ENCODE measurements at places on chromosomes 3 and 15. TPM values are rescaled to one million over a fixed set of nuclear protein-coding genes. Genes with fewer than 3 reads are reported as not detected.

Gene SAMMSON
- not detected for total RNA-seq

Gene NOX5
- total RNA-seq, result not detected

Gene GOLGA8S
- total RNA-seq, result 0.07 TPM

Gene SPATA12
- total RNA-seq, result not detected

Gene MNS1
- total RNA-seq, result 0.82 TPM

Gene MEX3B
- 0.61 TPM for total RNA-seq

Gene SGO1
- total RNA-seq, result 15.6 TPM

Gene TMEM41A
- 19.4 TPM for total RNA-seq

Gene DNAH12
- 0.13 TPM for total RNA-seq

Gene CCR9
- 8.3 TPM for total RNA-seq

Gene CNOT10
- 54.9 TPM for total RNA-seq

Gene LYZL4
- total RNA-seq, result not detected

DNA sequence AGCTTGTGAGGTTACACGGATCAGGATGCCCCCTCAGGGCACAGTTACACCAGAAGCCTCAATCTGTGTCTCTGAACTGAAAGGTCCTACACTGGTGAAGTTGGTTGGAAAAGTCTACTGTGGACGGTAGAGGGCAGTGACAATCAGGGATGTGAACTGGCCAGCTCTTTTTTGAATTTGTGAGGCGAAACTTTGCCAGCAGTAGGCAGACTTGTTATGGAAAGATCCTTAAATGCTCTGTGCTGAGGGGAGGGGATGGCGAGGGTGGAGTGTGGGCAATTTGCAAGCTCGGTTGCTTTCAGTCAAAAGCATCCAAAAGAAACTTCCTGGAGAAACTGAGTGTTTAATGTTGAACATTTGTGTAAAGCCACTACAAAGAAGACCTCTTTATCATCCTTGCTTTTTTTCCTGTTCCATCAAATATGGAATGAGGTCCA is 127.4 kb upstream of the ABHD17C start:
- no peak overlapping the region for H3K4me3 ChIP-seq
- H3K27me3 ChIP-seq, result peaks cover 3% of the 10 kb centered on the region
- no peaks in the 10 kb centered on the region for H3K36me3 ChIP-seq
- no peaks in the 10 kb centered on the region for H3K4me1 ChIP-seq
- no peak for DNase-seq

GRCh38 chr15:36811903-36812302 is 232.5 kb downstream of the CDIN1 start:
- no peak for DNase-seq
- no peaks in the 10 kb centered on the region for H3K4me1 ChIP-seq
- no peaks in the 10 kb centered on the region for H3K27me3 ChIP-seq
- no peaks in the 10 kb centered on the region for H3K36me3 ChIP-seq

- no peaks in the 10 kb centered on the region for H3K27me3 ChIP-seq
- no peak overlapping the region for H3K27ac ChIP-seq
- no peak overlapping the region for H3K4me3 ChIP-seq
- DNase-seq, result no peak
- H3K36me3 ChIP-seq, result no peaks in the 10 kb centered on the region
- no peaks in the 10 kb centered on the region for H3K4me1 ChIP-seq
Measured at GRCh38 chr3:144831955-144832716, 860.5 kb downstream of the DIPK2A start.

- H3K4me1 ChIP-seq, result no peaks in the 10 kb centered on the region
- no peaks in the 10 kb centered on the region for H3K36me3 ChIP-seq
- no peak overlapping the region for H3K27ac ChIP-seq
- H3K27me3 ChIP-seq, result no peaks in the 10 kb centered on the region
- no peak for DNase-seq
Measured at GRCh38 chr15:48355377-48355776, 24.1 kb downstream of the DUT start.

- H3K27ac ChIP-seq, result no peak overlapping the region
- H3K36me3 ChIP-seq, result no peaks in the 10 kb centered on the region
- DNase-seq, result no peak
- H3K27me3 ChIP-seq, result no peaks in the 10 kb centered on the region
- H3K4me1 ChIP-seq, result no peaks in the 10 kb centered on the region
- no peak overlapping the region for H3K4me3 ChIP-seq
Measured at GRCh38 chr3:73141525-73141924, 80.1 kb downstream of the EBLN2 start.

DNA sequence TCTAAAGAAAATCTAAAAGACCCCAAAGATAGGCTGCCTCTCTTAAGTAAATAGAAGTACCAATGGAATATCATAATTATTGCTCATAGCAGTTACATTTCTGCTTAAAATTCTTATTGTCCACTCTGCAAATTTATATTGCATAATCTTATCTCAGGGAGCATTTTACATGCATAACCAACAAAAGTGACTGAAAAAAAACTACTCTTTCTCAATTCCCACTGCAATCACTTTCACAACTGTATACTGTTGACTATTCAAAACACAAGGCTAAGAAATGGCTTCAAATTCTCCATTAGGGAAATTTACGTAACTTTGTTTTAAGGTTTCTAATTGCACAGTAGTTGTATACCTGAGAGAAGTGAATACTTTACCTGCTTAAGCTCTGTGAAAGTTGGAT is 56.3 kb downstream of the HMG20A start:
- DNase-seq, result no peak
- no peaks in the 10 kb centered on the region for H3K4me1 ChIP-seq
- H3K27me3 ChIP-seq, result no peaks in the 10 kb centered on the region
- no peak overlapping the region for H3K27ac ChIP-seq

DNA sequence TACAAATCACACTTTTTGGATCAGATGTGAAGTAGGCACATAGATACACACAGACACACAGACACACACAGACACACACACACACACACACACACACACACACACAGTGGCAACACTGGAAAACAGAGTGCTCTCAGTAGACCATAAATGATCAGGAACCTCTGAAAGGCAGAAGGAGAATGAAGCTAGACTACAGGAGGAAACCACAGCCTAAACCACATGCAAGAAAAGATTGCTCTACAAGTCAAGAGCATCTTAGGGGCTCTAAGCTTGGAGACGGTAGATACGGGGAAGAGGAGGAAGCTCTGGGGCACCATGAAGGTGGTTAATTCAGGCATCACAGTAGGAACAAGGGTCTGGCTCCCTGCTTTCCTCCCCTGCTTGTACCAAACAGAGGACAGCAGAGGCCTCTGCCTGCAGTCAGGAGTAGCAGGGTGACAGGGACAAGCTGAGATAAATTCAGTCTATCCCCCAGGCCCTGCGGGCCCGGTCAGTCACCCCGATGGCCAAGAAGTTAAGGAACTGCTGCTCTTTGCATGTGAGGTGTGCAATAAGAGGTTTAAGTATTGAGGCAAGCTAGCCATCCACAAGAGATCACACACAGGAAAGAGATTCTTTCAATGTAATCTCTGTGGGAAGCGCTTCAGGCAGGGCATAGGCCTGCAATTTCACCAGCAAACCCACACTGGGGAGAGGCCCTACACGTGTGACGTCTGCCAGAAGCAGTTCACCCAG is 23.5 kb upstream of the ARPIN start:
- no peak overlapping the region for H3K27ac ChIP-seq
- DNase-seq, result peak; percentile 9
- no peaks in the 10 kb centered on the region for H3K27me3 ChIP-seq
- H3K36me3 ChIP-seq, result no peaks in the 10 kb centered on the region
- H3K4me3 ChIP-seq, result no peak overlapping the region
- peaks cover 18% of the 10 kb centered on the region for H3K4me1 ChIP-seq

GRCh38 chr3:47909607-47910006 is 106.6 kb downstream of the MAP4 start:
- no peaks in the 10 kb centered on the region for H3K36me3 ChIP-seq
- H3K27me3 ChIP-seq, result no peaks in the 10 kb centered on the region
- H3K4me3 ChIP-seq, result no peak overlapping the region
- no peaks in the 10 kb centered on the region for H3K4me1 ChIP-seq
- no peak overlapping the region for H3K27ac ChIP-seq

DNA sequence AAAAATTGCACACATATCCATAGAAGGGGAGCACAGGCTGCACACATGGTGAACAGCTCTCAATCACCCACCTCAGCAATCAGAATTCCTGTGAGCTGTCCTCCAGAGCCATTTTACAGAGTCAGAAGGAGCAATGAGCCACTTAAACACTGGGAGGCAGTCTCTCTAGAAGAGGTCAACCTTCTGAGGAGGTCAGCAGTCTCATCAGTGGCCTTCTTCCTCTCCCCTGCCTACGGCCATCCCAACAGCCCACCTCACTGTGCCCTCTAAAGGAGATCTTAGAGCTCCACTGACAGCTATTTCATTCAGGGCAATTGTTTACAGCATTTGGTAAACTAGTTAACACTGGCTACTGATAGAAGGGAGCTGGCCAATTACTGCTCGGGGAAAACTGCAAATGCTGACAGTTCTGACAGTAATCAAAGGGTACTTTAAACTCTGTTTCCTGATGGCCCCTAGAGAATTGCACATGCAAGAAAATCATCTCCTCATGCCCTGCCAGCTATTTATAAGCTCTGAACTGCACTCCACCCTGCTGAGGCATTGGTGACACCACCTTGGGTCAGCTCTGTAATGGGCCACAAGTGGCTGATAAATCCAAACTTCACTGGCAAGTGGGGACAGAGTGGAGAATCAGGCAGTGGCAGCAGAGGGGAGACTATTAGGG is 42.1 kb upstream of the TSPAN3 start:
- H3K27me3 ChIP-seq, result no peaks in the 10 kb centered on the region
- no peaks in the 10 kb centered on the region for H3K36me3 ChIP-seq
- DNase-seq, result no peak
- H3K27ac ChIP-seq, result no peak overlapping the region
- H3K4me1 ChIP-seq, result no peaks in the 10 kb centered on the region

DNA sequence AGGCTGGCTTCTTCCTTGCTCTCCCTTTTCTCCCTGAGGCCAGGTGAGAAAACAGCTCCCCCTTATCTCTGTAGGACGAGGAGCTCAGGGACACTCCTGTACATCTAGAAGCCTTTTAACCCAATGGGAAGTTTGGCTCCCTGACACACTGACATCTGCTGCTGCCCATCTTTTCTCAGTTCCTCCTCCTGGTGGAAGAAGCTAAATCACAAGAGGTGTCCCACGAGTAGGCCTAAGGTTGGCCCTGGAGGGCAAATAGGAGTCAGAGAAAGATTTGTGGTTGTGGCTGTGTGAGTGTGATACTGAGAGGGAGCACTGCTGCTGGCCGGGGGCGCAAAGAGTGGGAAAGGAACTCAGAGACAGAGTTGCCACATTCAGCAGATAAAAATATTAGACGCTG is 49.5 kb downstream of the ARHGAP31 start:
- no peak overlapping the region for H3K4me3 ChIP-seq
- H3K36me3 ChIP-seq, result no peaks in the 10 kb centered on the region
- DNase-seq, result no peak

- no peaks in the 10 kb centered on the region for H3K36me3 ChIP-seq
- DNase-seq, result peak; percentile 38
- no peaks in the 10 kb centered on the region for H3K27me3 ChIP-seq
- H3K27ac ChIP-seq, result no peak overlapping the region
- no peak overlapping the region for H3K4me3 ChIP-seq
Measured at GRCh38 chr3:188400494-188401243, 246.7 kb downstream of the LPP start.

DNA sequence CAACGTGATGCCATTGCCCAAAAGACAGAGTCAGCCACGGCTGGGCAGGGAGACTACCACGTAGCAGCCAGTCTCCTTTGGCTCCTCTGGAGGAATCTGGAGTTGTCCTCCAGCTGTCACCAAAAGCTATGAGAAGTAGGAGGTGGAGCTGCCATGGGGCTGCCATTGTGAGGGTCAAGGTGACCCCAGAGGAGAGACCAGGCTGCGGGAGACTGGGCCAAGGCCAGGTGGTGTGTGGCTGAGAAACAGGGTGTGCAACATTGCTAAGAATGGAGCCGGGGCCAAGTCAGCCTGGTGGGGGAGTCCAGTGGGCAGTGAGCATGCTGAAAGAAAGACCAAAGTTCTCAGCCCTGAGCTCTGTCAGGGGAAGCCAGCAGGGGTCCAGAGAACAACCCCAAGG is 29.9 kb upstream of the MRPS22 start:
- no peaks in the 10 kb centered on the region for H3K36me3 ChIP-seq
- no peak for DNase-seq
- no peak overlapping the region for H3K4me3 ChIP-seq

DNA sequence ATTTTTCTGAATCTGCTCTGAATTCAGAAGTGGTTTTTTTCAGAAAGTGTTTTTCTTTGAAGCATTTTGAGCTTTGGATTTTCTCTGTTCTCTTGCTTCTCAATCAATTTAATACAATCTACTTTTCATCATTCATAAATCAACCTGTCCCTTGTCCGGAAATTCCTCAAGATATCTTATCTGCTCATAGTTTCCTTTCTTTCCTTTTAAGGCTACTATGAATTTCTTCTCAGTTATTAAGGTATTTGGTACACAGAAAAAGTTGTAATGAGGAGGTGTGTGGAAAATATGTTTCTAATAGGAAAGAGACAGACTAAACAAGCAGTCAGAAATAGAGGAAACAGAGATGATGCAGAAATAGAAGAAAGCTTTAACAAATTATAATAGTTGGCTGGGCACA is 14.4 kb downstream of the CGGBP1 start:
- no peak for DNase-seq
- no peaks in the 10 kb centered on the region for H3K27me3 ChIP-seq
- no peaks in the 10 kb centered on the region for H3K36me3 ChIP-seq
- no peak overlapping the region for H3K27ac ChIP-seq
- H3K4me3 ChIP-seq, result no peak overlapping the region

- H3K4me3 ChIP-seq, result no peak overlapping the region
- H3K36me3 ChIP-seq, result no peaks in the 10 kb centered on the region
- DNase-seq, result no peak
- no peaks in the 10 kb centered on the region for H3K4me1 ChIP-seq
- no peak overlapping the region for H3K27ac ChIP-seq
Measured at GRCh38 chr3:21573291-21573690, 177.7 kb downstream of the ZNF385D start.

GRCh38 chr3:97125902-97126499 is 311.6 kb downstream of the EPHA6 start:
- no peaks in the 10 kb centered on the region for H3K36me3 ChIP-seq
- no peak overlapping the region for H3K27ac ChIP-seq
- H3K4me1 ChIP-seq, result no peaks in the 10 kb centered on the region
- no peak for DNase-seq

DNA sequence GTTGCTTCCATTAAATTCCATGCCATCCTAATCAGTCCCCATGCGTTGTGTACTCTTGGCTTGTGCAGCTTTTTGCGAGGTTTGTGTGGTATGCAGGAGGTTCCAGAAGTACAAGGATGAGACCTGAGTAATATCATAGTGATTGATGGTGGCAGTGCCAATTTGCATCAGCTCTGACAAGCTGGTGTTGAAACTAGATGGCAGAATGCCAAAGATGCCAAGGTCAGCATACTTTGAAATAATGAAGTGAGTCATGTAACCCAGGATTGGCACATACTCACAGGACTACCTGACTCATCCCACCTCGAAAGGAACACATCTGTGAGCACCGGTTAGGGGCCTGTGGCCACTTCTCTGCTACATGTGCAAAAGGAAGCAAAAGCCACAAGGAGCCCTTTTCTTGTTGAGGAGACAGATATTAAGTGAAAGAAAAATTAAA is 14.3 kb downstream of the KAT2B start:
- no peaks in the 10 kb centered on the region for H3K27me3 ChIP-seq
- no peak overlapping the region for H3K27ac ChIP-seq
- peaks cover 43% of the 10 kb centered on the region for H3K4me1 ChIP-seq
- no peaks in the 10 kb centered on the region for H3K36me3 ChIP-seq

- peaks cover 63% of the 10 kb centered on the region for H3K4me1 ChIP-seq
- DNase-seq, result no peak
- H3K27me3 ChIP-seq, result no peaks in the 10 kb centered on the region
- H3K4me3 ChIP-seq, result peak overlapping the region; percentile 81
Measured at GRCh38 chr3:30609930-30610701, 3.7 kb downstream of the TGFBR2 start.

Data from CD8-positive, alpha-beta memory T cell (primary cell).